Activated CD4-positive, alpha-beta T cell treated with anti-CD3 and anti-CD28 coated beads for 4 hours (primary cell): ENCODE measurements at places on chromosomes 6 and 20.

DNA sequence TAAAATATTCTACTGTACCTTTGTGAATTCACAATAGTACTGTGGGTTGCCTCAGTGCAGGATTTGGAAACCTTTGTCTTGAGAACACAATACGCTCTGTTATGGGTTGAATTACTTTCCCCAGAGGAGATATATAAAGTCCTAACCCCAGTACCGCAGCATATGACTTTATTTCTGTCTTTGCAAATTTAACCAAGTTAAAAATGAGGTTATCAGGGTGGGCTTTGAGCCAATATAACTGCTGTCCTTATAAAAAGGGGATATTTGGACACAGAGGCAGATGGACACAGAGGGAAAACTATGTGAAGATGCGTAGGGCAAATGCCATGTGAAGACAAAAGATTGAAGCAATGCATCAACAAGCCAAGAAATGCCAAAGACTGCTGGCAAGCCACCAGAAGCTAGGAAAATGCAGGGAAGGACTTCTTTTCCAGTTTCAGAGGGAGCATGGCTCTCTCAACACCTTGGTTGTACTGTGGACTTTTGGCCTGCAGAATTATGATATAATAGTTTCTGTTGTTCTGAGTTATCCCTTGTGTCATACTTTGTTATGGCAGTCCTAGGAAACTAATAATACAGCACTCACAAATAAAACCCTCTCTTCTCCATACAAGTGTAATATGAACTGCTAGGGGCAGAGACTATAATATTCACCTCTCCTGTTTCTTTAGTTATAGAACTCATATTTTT is 292.6 kb upstream of the SPTLC3 start:
- no peak for DNase-seq

DNA sequence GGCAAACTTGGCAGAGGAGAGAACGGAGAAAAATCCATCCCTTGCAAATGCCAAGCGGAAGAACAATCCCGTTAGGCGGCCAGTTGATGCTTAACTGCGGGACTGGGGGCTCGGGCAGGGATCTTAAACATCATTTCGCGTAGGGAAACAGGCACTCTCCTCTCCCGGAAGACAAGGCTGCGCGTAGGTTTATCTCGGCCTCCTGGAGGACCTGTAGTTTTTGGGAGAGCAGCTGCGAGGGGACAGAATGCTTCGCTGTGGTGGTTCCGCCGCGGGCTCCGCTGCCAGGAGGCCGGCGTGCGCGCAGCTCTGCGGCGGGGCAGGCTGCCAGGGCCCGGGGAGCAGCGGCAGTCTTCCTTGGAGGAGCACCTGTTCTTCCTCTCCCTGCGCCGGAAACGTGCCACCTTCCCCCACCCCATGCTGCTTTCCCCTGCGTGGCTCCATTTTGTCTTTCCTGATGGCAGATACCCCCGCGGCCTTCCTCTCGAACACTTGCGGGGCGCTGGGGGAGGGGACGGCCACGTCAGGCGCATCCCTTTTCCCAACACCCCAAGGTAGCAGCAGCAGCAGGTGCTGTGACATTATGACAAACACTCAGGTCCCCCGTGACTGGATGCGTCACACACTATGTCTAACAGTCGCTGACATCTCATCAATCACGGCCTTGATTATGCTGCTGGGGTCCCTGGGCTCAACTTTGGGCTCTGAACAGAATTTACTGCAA is 230.7 kb upstream of the BTBD3 start:
- no peak for DNase-seq

GRCh38 chr6:63589952-63590411 is 17.7 kb downstream of the LOC128125822 start:
- no peak for DNase-seq

GRCh38 chr6:146305092-146305491 is 238.5 kb upstream of the RAB32 start:
- DNase-seq, result no peak

DNA sequence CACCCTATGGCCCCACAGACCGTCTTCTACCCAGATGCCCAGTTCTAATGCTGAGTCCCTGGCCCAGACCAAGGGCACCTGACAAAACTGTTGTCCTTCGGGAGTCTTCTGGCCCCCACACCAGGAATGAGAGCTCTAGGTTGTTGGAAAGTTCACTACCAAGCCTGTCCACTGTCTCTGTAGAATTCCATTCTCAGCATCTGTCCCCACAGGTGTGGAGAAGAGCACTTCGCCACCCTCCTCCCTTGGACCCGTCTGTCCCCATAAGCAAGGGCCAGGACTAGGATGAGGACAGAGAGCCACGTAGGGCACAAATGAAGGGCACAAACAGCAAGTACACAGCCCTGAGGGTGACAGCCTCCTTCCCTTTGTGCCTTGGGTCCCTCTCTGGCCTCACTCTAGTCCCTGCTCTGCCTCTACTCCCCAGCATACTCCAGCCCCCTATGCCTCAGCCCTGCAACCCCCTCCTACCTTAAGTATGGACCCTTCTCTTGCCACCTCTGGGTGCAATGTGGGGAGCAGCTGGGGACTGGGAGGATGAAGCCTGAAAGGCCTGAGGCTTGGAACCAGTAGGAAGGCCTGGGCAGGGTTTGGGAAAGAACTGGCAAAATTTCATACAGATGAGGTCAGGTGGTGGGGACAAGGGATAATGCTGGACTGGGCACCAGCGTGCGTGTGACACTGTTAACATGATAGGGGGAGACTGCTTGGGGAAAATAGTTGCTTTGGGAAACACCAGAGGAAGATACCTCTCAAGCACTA is 4.3 kb downstream of the LZTS3 start:
- DNase-seq, result no peak

DNA sequence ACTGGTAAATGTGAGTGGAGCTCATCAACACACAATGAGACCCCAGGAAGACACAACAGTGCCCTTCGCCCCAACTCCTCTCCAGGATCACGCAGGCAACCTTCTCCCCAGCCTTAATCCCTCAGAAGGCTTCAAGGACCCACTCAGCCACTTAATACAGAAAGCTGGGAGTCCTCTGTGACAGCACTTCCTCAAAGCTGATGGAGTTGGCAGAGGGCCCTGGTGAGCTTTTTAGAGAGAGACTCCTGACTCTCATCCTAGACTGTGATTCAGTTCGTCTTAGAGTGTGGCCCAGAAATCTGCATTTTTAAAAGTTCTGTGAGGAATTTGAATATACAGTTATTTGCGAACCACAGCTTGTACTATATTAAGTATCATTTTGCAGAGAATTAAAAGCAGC is 187.7 kb downstream of the UST start:
- DNase-seq, result no peak

DNA sequence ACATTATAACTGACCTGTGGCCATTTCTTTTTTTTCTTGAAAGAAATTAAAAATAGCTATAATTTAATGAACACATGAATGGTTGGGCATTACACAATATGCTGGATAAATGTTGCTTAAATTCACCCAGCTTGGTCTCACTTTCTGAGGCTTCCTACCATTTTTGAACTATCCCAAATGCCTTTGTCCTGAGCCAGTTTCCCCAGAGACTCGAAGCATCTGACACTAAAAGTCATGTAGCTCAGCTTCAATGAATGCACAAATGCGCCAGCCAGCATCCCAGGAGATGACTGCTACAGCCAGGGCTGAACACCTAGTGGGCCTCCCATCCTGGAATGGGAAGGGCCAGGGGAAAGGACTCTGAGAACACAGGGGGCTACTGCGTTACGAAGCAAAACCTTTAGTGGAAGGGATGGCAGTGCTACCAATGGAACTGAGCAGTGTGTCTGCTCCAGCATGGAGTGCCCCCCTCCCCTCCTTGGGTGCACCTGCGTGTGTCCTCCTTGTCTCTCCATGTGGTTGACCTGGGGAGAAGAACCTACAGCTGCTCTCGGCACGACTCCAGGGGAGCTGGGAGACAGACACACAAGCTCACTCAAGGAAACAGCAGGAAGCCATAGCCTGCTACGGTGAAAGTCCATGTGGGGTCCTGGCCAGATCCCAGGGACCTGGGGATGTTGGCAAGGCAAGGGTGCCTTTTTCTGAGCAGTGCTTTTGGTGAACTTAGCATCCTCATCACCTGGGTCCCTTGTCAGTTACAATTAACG is 60.9 kb downstream of the IRF4 start:
- no peak for DNase-seq

- DNase-seq, result no peak
Observed at GRCh38 chr6:81934936-81935335, 182.5 kb upstream of the TENT5A start.

GRCh38 chr6:64622944-64623343 is 987.3 kb downstream of the PHF3 start:
- DNase-seq, result no peak

DNA sequence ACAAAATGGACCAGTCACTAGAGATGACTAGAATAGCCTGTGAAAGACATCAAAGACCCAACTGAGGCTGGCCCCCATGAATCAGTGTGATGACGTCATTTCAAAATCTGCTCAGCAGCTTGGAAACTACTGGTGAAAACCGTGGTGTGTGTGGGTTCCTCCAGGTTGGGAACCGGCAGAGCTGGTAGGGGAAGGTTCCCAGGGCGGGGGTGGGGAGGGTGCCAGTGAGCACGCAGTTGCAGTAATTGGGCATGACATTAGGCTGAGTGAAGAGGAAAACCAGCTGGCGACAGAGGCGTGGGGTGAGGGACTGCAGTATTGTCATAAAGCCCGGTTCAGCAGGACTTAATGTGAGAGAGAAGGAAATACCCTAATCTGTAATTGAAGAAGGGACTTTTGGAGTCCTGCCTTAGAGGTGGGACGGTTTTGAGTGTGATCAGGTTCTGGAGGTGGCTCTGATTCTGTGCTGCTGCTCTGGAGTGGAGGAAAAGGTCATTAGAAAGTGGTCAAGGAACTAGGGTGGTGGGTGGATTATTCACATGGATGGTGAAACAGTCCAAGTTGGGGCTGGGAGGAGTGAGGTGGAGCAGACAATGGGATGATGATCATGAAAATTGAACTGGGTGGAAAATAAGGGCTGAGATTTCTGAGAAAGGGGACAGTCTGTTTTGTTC is 52.0 kb upstream of the MTHFD1L start:
- peak; percentile 35 for DNase-seq

- DNase-seq, result no peak
Observed at GRCh38 chr6:111342913-111343312, 140.1 kb downstream of the REV3L start.

DNA sequence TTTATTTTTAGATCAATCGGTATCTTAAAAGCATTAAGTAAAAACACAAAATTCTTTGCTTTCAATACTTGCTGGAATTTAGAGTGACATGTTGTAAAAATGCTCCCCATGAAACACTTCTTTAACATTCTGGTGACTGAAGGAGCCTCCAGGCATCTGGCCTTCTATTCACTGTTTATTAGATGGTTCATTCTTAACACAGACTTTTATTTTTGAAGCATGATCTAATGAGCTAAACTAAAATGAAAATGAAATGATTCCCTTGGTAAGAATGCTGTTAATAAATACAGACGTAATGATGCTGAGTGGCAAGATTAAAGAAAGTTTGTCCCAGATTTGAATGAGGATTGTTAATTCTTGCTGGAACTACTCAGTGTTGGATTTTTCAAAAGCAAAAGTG is 698.4 kb downstream of the TENT5A start:
- no peak for DNase-seq

- no peak for DNase-seq
Observed at GRCh38 chr6:42427871-42428270, 23.9 kb downstream of the TRERF1 start.

DNA sequence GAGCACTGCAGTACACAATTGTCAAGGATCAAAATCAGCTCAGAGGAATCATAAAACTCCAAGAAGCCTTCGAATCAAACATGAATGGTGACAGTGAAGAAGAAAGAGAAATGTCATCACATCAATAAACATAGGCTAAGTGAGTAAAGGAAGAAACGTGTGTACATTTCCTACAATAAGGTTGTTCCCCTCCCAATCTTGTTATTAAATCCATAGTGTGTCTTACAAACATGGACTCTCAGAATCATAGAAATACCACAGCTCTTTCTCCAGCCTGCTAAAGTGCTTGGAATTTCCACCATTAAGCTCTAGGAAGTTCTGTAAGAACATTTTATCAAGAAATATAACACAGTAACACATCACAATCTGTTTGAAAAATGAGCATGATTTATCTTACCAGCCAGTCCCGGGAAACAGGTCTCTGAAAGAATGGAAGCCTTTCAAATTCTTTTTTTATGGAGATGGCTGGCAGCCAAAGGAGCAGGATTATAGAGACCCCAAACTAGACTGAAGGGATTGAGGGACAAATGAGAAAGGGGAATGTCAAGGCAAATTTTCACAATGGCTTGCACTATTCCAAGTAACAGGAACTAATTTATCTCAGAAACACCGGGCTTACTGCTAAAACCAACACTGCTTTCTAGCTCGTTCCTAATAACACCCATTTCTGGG is 4.5 kb upstream of the TNFAIP3 start:
- DNase-seq, result no peak

DNA sequence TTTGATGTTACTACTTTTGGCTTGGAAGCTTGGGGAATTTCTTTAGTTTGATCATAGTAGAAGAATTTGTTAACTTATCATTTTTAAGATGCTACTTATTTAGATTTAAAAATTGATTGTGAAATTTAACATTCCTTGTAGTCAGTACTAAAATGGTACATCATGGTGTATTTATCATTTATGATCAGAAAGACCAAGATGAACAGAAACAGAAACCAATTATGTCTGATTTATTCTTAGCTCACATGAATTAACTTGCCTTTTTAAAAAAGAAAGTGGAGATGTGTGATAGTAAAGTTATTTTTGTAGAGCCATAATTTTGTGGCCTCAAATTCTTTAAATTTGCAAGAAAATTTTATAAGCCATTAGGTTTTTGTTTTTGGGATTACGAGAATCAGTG is 77.6 kb downstream of the LIN28B start:
- DNase-seq, result no peak

DNA sequence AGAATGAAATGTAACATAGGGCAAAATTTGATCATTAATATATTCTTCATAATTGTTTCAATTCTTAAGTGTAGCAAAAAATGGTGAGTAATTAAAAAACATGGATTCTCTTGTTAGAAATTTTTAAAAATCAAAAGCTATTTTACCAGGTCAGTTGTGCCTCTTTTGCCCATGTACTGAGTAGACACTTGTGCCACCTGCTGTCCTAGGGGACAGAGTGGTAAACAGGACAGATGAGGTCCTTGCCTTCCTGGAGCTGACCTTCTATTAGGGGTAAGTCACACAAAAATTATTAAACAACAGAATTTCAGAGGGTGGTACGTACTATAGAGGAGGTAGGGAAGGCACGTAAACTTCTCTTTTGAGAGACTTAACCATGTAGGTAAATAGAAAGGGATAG is 6.5 kb downstream of the RNF24 start:
- DNase-seq, result no peak

GRCh38 chr6:148854992-148855391 is 108.2 kb downstream of the UST start:
- DNase-seq, result no peak

- DNase-seq, result no peak
Observed at GRCh38 chr6:29376003-29376402, 912 bp upstream of the OR12D3 start.

DNA sequence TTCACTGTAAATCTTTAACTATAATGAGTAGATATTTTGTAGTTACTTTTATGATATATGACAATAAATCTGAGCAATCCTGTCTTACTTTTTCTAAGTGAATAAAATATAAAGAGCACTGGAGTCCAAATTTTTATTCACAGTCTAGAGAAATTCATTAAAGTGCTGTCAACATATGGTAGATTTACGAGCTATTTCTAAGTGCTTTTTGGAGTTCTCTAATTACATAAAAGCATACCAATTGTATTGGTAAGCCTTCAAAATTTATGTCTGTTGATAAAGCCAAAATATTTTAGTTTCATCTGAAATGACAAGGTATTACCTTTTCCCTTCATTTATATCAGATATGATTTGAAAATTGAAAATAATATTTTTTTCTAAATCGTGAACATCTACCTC is 75.4 kb downstream of the MAN1A1 start:
- DNase-seq, result no peak

- no peak for DNase-seq
Observed at GRCh38 chr6:47525330-47526057, 47.9 kb downstream of the CD2AP start.
